Nasal cavity respiratory epithelium epithelial cell of viscerocranial mucosa (primary cell): ENCODE measurements at places on chromosomes 5 and 9. TPM values are rescaled to one million over a fixed set of nuclear protein-coding genes. Genes with fewer than 3 reads are reported as not detected.

The ADCY2 gene
- total RNA-seq: under 0.01 and 0.07 TPM in 2 replicates

The JAK2 gene
- total RNA-seq: 12.3 and 13.9 TPM in 2 replicates

The GCNT4 gene
- 3.4 and 5.4 TPM in 2 replicates for total RNA-seq

The NTNG2 gene
- total RNA-seq: not detected in 2 replicates

The JMY gene
- 20.8 and 24.4 TPM in 2 replicates for total RNA-seq
